Activated CD4-positive, alpha-beta memory T cell treated with anti-CD3 and anti-CD28 coated beads for 36 hours (primary cell): ENCODE measurements at places on chromosomes 1 and 21. TPM values are rescaled to one million over a fixed set of nuclear protein-coding genes. Genes with fewer than 3 reads are reported as not detected.

- no peak for DNase-seq
These were observed 1.7 kb downstream of the ANGPTL1 start for GRCh38 chr1:178869119-178869697.

GRCh38 chr1:197787056-197787455, 11.8 kb upstream of the DENND1B start:
- no peak for DNase-seq

DNA sequence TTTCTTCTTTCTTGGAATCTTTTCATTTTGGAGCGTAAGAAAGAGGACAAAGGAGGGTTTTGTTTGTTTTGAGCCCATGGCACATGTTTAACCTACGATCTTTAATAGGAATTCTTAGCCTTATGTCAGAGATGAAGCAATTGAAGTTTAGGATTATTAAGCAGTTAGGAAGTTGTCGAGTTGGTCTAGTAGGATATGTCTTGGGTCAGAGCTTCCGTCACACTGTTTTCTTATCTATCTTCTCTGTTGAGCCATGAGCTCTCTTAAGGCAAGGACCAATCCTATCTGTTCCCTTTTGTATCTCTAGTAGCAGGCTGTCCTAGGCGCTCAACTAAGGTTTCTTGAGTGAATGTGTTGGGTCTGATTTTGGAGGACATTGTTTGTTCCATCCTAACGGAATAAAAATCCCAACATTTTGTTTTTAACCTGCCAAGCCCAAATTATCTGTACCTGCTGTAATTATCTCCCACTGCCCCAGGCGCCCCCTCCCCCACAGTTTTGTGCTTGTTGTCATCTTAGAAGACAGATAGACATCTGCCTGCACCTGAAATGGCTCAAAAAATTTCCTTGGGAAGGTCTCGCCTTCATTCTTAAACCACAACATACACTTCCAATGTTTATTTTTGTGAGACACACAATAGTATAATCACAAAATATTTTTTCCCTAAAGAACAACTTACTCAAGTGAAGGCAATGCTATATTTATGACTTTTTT, 95.3 kb upstream of the GADD45A start:
- DNase-seq: no peak

- peak; percentile 27 for DNase-seq
These were observed 267.3 kb upstream of the DUSP10 start for GRCh38 chr1:222009105-222009730.

DNA sequence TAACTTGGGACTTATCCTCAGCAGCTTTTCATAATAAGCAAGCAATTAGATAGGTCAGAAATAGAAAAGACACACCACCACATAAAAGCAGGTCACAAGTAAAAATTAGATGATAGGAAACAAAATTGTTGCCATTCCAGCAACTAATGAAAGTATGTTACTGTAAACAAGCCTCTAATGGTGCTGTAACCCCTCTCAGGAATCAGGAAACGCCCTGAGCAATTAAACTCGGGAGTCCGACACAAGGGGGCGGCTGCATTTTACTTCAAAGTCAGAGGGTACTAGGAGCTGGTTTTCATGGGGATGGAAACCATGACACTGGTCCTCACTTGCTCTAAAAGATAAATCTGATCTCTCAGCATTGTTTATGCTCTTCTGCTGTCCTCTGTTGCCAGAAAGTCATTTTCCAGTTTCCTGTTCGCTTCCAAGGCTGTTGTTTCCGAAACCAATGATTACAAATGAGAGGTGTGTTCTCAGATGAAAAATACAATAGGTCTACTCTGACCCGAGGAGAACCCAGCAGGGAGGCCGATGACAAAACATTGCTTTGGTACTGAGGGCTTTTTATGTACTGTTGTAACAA, 93.4 kb downstream of the TGFBR3 start:
- no peak for DNase-seq

DNA sequence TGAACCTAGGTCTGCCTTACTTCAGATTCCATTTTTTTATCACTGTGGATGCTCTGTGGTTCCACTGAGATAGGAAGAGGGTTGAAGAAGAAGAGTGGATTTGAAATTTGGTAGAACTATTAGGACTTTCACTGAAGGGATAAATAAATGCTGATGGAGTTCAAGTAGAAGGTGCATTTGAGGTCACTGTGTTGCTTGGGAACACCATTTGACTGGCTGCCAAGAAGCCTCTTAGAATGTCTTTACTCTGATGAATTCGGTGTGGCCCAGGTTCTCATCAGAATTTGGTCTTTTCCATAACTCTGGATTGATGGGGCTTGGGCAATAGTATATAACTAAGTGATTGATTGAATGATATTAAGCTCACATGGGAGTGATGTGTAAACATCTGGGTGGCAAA, 11.9 kb downstream of the XPR1 start:
- DNase-seq: no peak

- no peak for DNase-seq
These were observed 30.7 kb upstream of the KIAA1614 start for GRCh38 chr1:180881806-180882509.

DNA sequence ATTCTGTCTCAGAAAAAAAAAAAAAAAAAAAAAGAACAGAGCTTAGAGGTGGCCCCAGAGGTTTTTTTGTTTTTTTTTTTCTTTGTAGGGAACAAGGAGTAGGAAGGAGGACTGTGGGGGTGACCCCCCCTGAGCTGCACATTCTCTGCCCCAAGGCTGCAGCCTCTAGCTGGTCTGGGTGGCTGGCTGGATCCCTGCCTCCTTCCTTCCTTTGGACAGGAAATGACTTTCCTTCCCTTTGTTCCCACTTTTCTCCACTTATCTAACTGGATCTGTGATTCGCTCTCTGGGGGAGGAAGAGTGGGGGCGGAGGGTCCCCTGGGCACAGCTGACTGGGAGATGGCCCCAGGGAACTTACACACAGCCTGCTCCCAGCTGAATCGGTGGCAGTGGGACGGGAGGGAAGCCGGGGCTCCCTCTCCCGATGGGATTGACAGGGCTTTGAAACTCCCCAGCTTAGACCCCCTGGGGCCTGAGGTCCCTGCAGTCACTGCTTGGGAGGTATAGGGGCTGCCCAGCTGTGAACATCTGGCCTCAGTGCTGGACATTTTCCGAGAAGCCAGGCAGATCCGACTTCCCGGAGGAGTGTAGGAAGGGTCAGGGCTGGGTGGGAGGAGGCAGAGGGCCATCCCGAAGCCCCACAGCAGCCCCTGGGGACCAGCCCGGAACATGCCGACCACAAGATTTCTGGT, 2.1 kb downstream of the FBLIM1 start:
- DNase-seq: no peak

DNA sequence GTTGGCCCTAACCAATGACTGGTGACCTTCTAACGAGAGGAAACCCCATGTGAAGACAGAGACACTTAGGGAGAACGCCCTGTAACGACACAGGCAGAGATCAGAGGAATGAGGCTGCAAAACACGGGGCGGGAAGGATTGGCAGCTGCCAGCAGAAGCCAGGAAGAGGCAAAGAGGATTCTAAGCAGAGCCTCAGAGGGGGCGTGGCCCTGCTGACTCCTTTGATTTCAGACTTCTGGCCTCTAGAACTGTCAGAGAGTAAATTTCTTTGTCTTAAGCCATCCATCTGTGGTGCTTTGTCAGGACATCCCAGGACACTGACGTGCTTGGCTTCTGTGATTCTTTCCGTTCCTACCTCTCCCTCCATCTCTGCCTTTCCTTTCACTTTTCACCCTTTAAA, 79.3 kb downstream of the SH3BGR start:
- DNase-seq: no peak

GRCh38 chr1:172990598-172991215, 60.0 kb downstream of the TNFSF18 start:
- no peak for DNase-seq

DNA sequence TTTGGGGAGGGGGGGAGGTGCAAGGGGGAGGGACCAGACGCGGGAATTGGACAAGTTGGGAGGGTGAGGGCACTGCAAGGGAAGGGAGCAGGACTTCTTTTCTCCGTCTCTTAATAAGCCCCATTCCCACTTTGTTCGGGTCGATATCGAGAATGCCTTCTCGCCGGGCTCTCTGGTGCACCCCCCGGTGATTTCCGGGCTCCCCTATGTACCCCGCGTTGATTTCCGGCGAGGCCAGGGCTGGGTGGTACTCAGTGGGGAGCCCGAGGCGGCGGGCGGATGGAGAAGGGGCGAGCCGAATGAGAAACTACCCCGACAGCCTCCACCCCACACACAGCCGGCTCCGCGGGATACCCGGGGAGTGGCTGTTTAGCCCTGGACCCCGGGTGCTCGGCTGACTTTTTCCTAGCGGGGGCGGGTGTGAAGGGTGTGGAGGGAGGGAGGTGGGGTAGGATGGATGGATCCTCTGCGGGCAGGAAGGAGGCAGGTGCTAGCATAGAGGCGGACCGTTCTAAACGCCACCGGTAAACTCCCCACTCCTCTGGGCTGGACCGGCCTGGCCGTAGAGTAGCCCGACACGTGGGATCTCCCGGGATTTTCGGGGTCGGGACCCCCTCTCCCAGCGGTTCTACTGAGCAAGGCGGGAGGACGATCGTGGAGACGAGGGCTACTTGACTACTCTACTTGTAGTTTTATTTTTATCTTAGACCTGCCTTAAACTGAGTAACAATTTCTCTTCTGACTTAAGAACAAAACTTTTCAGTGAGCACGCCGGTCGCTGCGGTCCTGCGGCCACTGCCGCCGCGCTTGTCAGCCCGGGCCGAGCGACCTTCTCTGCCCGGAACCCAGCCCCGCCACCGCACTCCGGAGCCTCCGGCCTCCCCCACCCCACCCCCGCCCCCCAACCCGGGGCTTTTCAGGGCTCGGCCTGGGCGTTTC, 1.0 kb downstream of the RNF220 start:
- DNase-seq: peak; percentile 46

GRCh38 chr1:168691541-168691940, 37.5 kb downstream of the DPT start:
- DNase-seq: no peak

DNA sequence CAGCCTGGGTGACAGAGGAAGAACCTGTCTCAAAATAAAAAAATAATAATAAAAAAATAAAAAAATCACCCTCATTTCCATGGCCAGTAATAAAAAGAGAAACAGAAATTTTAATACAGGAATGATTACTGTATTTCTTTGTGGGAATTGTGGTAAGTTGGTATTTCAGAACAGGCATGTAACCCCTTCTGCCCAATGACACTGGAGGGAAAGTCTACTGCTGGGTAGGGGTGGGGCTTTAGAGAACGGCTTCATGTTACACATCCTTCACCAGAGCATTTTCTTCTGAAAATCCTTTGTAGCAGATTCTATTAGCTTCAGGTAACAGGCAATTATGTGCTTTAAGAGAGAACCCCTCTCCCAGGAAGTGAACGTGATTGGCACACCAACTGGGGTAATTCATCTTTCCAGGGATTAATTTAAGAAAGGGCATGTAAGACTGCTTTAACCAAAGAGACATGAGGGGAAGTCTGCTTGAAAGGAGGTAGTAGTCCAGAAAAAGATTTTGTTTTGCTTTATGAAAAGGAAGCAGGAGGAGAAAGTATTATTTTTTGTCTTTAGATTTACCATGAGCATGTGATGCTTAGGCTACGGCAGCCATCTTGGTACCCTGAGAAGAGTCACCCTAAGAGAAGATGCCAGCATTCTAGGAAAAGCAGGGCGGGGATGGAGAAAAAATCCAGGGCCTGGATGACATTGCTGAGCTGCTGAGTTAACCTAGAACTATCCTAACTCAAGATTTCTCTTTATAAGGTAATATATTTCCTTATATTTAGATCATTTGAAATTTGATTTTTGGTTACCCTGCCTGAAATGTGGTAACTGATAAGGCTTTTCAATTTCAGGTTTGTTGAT, 57.7 kb upstream of the DPT start:
- no peak for DNase-seq

GRCh38 chr1:195664628-195665027, 943.6 kb downstream of the KCNT2 start:
- DNase-seq: no peak

DNA sequence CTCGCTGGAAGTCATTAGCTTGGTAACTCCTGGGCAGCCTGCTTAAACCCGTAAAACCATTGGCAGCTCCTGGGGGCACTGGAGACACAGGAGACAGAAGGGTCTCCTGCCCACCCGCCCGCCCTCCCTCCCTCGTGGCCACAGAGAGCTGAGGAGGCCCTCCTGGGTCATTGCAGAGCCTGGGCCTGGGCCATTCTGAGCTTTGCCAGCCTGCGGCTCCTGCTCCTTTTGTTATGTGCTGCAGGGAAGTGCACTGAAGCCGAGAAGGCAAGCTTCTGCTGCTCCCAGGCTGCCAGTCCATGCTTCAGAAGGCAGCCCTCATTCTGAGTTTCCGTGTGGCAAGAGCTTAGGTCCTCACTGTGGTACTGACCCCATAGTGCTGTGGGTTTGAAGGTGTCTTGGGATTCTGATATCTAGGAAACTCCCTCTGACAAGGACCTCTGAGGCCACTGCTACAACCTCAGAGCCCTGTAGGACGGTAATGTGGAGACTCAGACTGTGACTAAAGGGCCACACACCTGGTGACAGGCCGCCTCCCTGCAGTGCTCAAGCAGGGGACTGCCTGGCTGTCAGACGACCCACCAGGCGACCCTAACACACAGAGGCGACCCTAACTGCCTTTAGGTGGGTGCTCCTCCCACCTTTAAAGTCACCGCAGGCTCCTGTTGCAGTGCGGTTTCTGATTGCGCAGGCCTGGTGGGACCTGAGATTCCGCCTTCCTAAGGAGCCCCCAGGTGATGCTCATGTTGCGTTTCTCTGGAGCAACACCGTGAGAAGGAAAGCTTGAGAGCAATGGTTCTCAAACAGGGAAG, 118.7 kb downstream of the IER5 start:
- no peak for DNase-seq

GRCh38 chr21:29350246-29350779, 51.6 kb downstream of the BACH1 start:
- no peak for DNase-seq

GRCh38 chr21:35342440-35342839, 293.3 kb upstream of the RUNX1 start:
- DNase-seq: peak; percentile 66

GRCh38 chr1:237033061-237033460, 8.9 kb upstream of the RYR2 start:
- no peak for DNase-seq

GRCh38 chr1:203743091-203743571, 21.9 kb upstream of the LAX1 start:
- DNase-seq: no peak

DNA sequence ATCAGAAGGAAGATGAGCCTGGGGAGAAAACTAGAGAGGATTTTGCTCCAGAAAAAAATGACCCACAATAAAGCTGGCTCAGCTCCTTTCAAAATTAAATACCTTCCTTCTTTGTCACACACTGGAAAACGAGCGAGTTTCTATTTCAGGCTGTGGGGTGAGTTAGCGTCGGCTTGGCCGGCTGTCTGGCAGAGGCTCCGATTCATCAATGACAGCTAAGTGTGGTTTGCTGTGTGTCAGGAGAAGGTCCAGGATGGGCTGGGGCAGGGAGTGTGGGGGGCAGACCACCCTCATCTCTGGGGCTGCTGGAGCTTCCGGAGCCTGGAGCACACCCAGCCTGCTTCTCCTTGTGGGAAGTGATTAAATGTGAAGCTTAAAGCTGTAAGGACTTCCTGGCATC, 120.2 kb downstream of the ETS2 start:
- DNase-seq: no peak

GRCh38 chr1:154117642-154118041, 37.2 kb downstream of the NUP210L start:
- DNase-seq: no peak

The LRRC42 gene
- 26.9 TPM for total RNA-seq

The SELL gene
- 103 TPM for total RNA-seq

The CYP4A11 gene
- not detected for total RNA-seq

The CD1B gene
- not detected for total RNA-seq

The GSTM1 gene
- 0.22 TPM for total RNA-seq

The ATP1A2 gene
- not detected for total RNA-seq

The CFAP45 gene
- 2.2 TPM for total RNA-seq

The OR2L2 gene
- total RNA-seq: 0.07 TPM

The MAP3K21 gene
- 5.5 TPM for total RNA-seq

The FNDC5 gene
- total RNA-seq: not detected
